ENCODE measurements at places on chromosomes 1 and 21.
A peak's percentile ranks its signal among the peaks of the same experiment; 100 is the strongest.

DNA sequence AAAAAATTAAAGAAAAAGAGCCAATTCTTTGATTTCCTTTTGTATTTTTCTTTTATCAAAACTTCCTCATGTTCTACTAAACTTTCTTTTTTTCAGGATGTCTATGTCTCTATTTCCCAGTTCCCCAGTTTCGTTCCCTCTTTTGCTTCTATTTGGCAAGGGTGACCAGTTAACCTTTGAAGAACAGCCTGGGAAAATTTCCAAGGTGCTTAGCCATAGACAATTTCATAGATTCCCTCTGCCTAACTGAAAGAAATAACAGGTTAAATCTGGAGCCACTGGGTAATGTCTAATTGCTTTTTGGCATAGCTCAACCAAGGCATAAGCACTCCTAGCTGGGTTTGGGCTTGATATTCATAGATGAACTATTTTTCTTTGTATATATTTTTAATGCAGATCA lies 272.3 kb downstream of the ADGRL2 start:
- no peak for DNase-seq

DNA sequence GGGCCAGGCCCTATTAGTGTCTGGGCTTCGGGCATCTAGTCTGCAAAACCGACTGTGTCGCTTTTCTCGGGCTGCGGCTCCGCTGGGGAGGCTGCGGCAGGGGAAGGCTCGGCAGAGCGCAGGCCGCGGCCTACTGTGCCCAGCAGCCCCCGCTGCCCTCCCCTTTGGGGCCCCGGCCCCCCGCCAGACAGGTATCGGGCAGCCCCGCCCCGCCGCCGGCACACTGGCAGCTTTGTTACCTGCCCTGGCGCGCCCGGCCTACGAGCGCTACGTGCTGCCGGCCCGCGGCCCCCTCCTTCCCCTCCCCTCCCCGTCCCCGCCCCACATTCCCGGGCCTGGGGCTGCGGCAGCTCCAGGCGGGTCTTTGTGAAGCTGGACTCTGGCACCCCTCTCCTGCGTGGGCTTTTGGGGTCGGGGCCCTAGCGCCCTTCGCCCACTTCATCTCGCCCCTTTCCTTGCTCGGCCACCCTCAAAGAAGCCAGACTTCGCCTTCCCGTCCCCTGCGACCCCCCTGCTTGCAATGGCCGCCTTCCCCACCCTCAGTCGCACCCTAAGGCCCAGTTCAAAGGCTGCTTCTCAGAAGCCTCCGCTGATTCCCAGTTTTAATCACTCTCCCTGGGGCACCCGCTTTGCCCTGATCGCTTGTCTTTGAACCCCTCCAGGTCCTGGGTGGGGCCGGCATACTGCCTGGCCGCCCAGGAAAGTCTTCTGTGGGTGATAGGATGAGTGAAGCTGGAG lies 48.9 kb upstream of the SLC2A1 start:
- no peak for DNase-seq

- DNase-seq = no peak
Measured at GRCh38 chr1:153903841-153904455, 18.8 kb downstream of the GATAD2B start.

DNA sequence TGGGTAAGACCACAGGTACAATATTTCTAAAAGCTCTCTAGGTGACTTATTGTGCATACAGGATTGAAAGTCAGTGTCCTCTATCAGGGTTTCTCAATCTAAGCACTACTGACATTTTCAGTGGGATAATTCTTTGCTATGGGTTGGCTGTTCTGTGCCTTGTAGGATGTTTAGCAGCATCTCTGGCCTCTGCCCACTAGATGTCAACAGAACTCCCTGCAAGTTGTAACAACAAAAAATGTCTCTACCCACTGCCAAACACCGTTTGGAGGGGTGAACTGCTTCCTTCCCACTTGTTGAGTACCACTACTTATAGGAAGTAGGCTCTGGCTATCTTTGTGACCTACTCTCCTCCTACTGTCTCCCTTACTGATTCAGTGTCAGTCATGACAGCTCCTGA lies 90.1 kb upstream of the ZRANB2 start:
- no peak for DNase-seq

- no peak for DNase-seq
Measured at GRCh38 chr21:29991624-29992023, 51.8 kb upstream of the GRIK1 start.

GRCh38 chr1:186799689-186800054 lies 29.1 kb upstream of the PLA2G4A start:
- no peak for DNase-seq

DNA sequence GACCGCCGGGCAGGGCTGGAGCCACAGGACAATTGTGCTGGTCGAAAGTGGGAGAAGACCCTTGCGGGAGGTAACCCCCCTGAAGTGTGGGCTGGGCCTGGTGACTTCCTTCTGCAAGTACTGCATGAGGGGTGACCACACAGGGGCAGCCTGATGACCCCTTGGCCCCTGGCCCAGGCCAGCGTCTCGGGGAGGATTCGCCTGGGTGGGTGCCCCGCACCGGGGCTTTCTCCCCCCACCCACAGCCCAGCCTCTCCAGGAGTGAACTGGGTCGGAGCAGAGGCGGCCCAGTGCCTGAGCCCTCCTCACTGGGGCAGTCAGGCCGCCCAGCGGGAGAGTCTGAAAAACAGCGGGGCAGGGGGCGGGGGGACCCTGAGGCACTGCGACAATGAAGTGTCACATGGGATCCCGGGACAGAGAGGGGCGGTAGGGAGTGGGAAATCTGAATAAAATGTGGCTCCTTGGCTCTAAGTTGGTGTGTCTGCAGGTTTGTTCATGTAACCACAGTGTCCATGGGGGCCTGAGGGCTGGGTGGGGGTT lies 1.6 kb upstream of the DNMT3L start:
- DNase-seq = no peak

GRCh38 chr21:35412231-35412630 lies 363.1 kb upstream of the RUNX1 start:
- DNase-seq = no peak

DNA sequence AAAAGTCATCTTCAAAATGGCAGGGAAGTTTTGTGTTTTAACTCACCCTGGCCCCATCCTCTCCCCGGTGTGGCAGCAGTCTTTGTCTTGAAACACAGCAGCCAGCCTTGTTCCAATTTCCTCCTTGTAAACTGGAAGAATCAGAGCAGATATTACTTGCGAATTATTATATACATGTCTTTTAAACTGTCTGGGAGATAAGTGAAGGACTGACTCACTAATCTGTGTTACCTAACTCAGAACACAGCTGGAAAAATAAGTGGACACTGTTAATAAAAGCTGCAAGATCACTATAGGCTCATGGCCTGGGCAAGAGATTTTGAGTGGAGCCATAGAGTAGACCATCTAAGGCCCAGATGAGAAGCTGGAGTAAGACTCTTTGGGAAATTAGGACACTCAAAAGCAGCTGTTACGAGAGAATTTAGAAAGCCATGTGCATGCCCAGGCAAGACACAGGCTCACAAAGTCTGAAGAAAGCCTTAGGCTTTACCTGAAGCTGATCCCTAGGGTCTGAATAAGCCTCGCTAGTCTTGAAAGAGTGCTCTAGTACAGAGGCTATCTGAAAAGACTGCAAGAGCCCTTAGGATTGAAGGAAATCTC lies 233.0 kb upstream of the RAB4A start:
- DNase-seq = no peak

DNA sequence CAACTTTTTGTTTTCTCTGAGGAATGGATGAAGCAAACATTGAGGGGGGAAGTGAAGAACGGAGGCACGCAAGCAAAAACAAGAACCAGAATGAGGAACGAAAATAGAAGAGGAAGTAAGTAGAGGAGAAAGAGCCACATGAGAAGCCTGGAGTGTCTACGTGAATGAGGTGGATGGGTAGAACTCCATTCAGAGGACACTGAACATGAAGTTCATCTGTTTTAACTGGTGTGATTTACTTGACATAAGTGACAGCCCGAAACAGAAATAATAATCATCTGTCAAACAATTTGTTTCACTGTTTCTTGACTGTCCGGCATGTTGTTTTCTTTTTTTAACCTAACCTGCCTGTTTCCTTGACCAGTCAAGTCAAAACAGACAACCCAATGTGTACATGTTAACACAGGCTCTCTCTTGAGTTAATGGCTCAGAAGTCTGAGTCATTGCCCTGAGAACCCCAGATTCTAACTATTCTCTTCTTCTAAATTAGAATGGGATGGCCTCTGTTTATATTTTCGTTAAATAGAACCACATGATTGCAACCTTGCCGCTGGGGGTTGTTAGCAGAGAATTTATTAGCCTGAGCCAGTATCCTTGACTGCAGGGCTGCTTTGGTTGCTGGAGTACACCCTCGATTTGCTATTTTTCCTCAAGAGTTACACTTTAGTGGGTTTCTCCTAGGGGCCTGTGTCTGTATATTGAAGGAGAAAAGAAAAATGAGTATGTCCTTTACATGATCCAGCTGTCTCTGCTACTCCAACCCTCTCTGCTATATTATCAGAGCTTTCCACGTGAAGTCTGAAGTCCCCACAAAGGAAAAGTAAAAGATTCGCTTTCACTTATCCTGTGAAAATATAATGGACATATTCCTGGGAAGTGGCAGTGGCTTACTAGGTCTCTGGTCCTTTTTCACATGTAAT lies 151.7 kb downstream of the ZC3H11B start:
- no peak for DNase-seq

DNA sequence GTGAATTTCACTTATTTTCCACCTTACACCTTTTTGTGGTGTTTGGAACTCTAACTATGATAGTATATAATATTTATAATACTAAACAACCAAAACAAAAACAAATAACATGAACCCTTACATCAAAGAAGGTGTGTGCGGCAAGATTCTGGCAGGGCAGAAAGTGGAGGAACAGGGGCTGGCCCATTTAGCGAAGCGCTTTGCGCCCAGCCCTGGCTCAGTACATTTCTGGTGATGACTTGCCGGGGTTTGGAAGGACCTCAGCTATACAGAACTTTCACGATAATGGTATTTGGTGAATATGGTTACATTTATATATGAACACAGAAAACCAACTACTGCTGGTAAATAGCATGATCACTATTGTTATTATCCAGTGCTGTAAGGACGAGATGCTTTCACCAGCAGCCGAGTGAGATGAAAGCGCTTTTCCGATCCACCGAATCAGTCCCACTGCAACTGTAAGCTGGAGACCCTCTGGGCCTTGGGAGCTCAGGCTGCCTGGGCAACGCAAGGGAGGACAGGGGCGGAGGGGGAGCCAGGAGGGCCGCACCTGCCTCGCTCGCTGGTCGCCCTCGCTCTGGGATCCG lies 63.9 kb downstream of the CD247 start:
- DNase-seq = peak; percentile 38

DNA sequence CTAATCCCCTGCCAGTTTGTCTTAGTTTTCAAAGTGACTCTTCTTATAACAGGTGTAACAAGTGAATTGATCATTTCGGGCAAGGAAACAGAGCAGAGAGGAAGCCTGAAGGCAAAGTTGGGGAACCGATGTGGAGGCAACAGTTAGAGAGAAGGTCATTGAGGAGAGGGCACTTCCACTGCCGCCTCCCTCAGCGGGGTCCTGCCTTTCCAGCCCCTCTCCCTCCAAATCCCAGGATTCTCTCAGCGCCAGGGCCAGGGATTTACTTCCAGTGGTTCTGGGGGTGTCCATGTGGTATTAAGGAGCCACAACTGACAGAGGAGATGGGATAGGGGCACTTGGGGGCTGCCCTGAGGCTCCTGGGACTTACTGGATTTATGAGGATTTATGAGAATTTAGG lies 39.7 kb upstream of the PDE9A start:
- DNase-seq = no peak

DNA sequence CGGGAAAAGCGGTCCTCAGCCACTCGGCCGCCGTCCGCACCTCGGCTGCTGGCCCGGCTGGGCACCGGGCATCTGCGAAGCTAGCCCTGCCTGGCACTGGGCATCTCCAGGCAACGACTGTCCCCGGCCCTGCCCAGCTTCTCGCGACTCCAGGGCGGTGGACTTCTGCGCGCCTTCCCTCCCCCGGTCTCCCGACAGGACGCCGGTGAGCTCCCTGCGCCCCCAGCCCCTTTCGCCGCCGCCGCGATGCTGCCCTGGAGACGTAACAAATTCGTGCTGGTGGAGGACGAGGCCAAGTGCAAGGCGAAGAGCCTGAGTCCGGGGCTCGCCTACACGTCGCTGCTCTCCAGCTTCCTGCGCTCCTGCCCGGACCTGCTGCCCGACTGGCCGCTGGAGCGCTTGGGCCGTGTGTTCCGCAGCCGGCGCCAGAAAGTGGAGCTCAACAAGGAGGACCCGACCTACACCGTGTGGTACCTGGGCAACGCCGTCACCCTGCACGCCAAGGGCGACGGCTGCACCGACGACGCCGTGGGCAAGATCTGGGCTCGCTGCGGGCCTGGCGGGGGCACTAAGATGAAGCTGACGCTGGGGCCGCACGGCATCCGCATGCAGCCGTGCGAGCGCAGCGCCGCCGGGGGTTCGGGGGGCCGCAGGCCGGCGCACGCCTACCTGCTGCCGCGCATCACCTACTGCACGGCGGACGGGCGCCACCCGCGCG lies 514 bp downstream of the FAM43B start:
- DNase-seq = no peak

DNA sequence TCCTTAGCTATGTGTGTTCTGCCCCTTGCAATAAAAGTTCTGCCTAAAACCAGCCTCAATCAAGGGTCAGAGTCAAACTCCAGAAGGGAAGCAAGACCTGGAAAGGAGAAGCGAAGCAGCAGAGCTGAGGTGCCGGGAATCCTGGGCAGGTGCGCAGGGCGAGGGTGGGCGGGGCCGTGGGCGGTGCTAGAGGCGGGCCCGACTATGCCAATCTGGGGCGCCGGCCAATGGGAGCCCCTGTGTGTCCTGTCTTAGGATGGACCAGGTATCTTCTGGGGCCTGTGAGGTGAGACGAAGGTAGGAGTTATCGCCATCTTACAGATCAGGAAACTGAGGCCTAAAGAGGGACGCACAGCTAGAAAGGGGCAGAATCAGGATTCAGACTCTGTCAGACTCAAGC lies 120.3 kb downstream of the PTPRU start:
- no peak for DNase-seq

DNA sequence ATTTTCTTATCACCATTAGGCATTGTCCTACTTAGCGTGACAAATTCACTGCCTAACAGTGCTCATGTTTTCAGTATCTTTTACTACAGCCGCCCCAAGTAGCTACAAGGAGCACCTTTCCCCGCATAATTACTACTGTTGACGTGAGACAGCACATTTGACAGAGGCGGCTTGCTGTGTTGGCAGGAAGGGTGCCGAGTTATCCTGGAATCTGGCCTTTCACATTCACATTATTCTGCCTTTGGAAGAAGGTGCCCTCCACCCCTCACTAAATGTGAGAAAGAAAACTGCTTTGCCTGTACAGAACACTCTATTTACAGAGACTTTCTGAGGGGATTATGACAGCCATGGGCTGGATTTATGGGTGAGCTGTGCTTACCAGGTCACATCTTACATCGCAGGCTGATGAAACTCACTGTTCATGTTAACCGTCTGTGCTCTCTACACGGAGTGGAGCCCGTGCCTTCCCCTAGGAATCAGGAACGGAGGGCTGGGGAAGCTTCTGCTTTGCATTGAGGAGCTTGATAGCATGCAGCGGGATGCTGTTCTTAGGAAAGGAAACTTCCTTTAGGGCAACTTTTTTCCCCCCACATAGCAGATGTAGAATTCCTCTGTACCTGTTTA lies 148.0 kb upstream of the ZRANB2 start:
- DNase-seq = no peak

GRCh38 chr1:87951409-87951808 lies 622.7 kb downstream of the LMO4 start:
- no peak for DNase-seq

- no peak for DNase-seq
Measured at GRCh38 chr1:9166289-9167235, 37.7 kb upstream of the GPR157 start.

GRCh38 chr1:65412984-65413375 lies 7.5 kb upstream of the LEPR start:
- no peak for DNase-seq

- no peak for DNase-seq
Measured at GRCh38 chr1:174800216-174800851, 199.4 kb upstream of the CACYBP start.

Data from CD4-positive, alpha-beta T cell treated with Interleukin-12 subunit alpha and Interleukin-12 subunit beta, for 1 hour (primary cell).